NCI-H1930 (cell line): ENCODE measurements at places on chromosomes 5 and 9.

GRCh38 chr9:109906766-109907382 is 126.9 kb downstream of the PALM2AKAP2 start:
- no peak for DNase-seq

- no peak for DNase-seq
Observed at GRCh38 chr9:129637102-129637501, 4.8 kb downstream of the ASB6 start.

GRCh38 chr9:2154731-2155130 is 139.6 kb downstream of the SMARCA2 start:
- no peak for DNase-seq

DNA sequence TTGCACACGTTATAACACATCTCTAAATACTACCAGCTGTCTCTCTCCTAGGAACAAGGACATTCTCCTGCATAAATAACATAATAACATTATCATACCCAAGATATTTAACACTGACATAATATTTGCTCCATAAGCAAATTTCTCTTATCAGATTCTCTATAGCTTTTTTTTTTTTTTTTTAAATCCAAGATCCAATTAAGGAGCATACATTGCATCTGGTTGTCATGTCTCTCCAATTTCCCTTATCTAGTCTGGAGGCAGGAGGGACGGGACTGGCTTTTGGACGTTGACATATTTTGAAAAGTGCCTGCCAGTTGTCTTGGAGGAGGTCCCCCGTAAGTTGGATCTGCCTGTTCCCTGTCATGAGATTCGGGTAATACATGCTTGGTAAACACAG is 76.6 kb downstream of the RAPGEF1 start:
- DNase-seq: no peak

GRCh38 chr5:122054266-122054665 is 23.8 kb downstream of the LOX start:
- DNase-seq: no peak

GRCh38 chr9:113707953-113708695 is 168.0 kb upstream of the ZNF618 start:
- DNase-seq: no peak

DNA sequence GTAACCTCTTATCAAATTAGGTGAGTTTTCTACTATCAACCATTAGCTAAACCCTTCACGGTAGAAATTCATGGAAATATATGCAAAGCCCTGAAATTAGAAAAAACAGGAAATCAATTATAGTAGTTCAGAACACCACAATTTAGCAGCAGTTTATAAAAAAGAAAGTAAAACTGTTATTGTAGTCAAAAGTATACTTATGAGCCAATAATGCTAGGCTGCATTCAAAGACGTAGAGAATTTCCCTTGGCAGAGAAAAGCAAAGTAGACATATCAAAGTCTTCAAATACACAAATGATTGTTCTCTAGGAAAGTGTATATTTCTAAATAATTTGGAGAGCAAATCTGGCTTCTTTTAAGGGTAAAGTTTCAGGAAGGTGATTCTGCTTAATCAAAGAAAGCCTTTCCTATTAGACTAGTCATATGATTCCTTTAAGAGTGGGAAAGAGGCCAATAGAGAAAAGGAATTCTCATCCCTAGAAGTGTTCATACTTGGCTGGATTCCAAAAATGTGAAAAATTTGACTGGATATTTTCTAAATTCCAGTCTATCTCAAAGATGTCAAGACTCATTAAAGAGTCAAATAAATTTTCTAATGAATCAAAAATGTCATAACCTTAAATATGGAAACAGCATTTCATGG is 185.5 kb downstream of the SMC2 start:
- no peak for DNase-seq

- DNase-seq: no peak
Observed at GRCh38 chr9:69122549-69123141, 51.4 kb upstream of the TJP2 start.

DNA sequence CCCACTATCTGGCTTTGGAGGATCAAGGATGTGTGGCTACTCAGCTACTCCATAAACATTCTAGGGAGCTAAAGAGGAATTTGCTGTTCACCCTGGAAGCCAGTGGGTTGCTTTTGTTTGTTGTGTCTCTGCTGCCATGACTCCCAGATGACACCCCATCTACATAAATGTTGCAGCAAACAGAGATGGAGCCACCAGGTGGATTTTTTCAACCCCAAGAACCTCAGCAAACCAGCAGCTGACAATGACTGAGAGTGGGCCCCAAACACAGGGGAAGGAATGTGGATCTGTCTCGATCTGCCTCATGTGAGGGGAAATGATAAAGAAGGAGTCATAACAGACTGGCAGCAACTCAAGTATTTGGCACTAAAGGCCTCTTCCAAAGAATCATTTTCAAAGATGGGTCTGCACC is 132.7 kb upstream of the TNC start:
- no peak for DNase-seq

DNA sequence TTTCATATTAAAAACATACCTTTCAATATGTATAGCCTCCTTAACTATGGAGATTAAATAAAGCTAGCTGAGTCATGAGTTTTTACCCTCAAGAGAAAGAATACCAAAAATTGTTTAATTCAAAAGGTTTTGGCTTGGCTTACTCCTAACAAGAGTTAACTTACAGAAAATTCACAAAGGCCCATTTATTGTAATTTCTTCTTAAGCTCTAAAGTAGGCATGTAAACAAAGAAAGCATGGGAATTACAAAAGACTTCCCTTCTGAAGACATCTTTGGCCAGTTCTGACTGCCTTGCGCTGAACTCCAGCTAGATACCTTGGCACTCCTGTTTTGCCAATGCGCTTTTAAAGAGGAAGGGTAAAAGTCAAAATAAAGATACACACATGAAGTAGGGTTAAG is 28.2 kb downstream of the PUM3 start:
- DNase-seq: no peak

DNA sequence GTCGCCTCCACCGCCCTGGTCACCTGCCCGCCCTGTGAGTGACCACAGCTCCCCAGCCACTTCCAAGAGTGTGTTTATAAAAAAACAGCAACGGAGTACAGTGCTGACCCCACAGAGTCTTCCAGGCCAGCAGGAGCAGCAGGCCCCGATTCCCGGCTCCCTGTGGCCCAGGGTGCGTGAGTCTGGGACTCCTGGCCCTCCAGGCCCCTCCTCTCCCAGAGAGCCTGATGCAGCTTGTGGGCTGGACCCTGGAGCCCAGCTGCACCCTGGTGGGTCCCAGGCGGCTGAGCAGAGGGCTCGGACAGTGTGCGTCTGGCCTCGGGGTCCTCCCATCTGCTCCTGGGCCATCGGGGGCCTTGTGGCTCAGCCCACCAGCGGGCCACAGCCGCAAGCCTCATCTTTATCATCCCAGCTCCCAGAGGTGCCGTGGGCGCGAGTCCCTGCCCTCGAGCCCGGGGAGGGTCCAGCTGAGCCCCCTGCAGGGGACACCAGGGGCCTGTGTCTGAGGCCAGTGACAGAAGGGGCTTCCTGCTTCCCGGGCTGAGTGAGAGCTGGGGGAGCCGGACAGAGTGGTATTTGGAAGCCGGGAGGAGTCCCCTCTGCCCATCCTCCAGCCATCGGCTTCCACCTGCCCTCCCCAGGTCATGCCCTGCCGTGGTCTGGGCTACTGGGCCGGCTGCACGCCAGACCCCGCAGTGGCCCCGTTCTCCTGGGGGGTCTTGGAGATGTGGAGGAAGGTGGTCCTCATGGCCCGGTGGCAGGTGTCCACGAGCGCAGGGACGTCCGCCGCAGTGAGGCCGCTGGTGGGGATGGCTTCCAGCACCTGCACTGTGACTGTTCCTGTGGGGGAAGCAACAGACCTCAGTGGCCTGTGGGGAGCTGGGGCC is 10.6 kb downstream of the EGFL7 start:
- no peak for DNase-seq

- DNase-seq: no peak
Observed at GRCh38 chr9:92931606-92932005, 15.7 kb upstream of the FGD3 start.

- DNase-seq: no peak
Observed at GRCh38 chr5:77569409-77569808, 69.1 kb downstream of the OTP start.

- DNase-seq: no peak
Observed at GRCh38 chr5:170597872-170598271, 94.1 kb downstream of the KCNIP1 start.

GRCh38 chr9:74333384-74334032 is 163.6 kb upstream of the RORB start:
- DNase-seq: no peak

GRCh38 chr5:142795251-142795650 is 25.1 kb downstream of the ARHGAP26 start:
- DNase-seq: no peak
